Right cardiac atrium (tissue), 5 donors: ENCODE measurements at places on chromosomes 2 and 18. TPM values are rescaled to one million over a fixed set of nuclear protein-coding genes. Genes with fewer than 3 reads are reported as not detected.
A peak's percentile ranks its signal among the peaks of the same experiment; 100 is the strongest.

GRCh38 chr2:109018452-109018851 lies 29.4 kb upstream of the EDAR start:
- DNase-seq = no peak

GRCh38 chr2:127634626-127635379 lies 11.2 kb upstream of the GPR17 start:
- peak; percentile 15 for DNase-seq

DNA sequence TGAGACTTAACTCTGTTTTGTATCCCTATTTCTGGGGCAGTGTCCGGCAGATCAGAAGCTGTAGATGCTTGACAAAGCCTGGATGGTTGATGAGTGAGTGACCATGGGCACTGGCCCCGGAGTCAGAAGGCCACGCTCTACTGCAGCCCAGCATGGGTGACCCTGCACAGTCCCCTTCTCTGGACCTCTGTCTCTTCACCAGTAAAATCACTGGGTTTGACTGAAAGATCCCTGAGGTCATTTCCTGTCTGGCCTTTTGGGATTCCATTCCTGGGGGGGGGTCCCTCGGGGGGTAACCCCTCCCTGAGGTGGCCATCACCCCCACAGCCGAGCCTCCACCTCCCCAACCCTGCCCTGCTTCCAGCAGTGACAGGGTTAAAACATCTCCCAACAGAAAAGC lies 31.7 kb downstream of the MRPL35 start:
- no peak for DNase-seq

DNA sequence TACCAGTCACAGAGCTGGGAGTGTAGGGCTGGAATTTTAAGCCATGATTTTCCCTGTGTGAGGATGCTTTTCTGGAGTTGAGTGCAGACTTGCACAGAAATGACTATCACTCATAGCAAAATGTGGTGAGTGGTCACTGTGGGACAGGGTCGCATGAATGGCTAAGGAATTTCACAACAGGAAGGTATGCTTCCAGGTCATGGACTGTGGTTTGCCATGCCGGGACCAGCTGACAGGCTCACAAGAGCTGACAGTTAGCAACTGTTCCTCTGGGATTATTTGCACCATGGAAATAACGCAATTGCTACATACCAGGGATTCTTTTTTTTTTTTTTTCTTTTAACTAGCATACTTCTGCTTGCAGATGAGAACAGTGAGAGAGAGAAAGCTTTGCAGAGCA lies 3.8 kb upstream of the UXS1 start:
- no peak for DNase-seq

DNA sequence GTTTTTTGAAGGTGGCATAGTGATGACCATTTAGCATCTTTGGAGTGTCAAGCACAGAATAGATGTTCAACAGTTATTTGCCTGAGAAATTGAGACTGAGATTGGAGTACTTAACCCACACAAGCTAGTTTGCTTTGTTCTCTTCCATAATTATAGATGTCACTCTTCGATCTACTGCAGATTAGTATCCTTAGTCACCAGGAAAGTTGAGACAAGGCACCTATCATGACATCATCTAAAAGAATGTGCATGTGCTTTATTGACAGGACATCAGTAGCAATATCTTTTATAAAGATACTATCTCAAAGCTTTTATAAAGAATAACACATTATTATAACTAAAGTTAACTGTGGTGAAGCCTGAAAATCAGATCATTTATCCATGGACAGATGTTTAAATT lies 6.4 kb downstream of the VRK2 start:
- no peak for DNase-seq

DNA sequence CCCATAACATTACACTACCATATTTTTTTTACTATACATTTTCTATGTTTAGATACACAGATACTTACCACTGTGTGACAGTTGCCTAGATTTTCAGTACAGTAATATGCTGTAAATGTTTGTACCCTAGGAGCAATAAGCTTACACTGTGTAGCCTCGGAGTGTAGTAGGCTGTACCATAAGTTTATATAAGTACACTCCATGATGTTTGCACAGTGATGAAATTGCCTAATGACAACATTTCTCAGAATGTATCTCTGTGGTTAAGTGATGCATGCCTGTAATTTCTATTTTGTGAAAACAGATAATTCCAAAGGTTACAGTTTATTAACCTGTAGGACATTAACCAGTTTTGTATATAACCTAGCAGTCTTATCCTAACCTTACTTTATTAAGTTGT lies 128.1 kb upstream of the RBMS1 start:
- no peak for DNase-seq

DNA sequence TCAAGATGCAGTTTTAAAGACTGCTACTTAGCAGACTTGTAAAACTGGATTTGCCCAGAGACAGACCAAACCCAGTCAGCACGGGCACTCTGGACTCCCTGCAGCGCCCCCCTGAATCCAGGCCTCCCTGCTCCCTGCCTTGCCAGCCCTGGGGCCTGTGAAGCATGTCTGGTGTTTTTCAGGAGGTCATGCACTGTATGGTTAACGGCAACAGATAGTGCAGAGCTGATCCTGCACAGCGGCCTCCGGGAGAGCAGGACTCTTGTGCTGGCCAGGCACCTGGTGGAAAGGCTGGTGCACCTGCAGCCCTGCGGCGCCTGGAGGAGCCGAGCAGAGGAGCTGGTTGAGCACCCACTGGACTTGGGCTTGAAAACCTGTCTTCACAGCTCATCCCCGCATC lies 30.4 kb downstream of the HDAC4 start:
- no peak for DNase-seq

DNA sequence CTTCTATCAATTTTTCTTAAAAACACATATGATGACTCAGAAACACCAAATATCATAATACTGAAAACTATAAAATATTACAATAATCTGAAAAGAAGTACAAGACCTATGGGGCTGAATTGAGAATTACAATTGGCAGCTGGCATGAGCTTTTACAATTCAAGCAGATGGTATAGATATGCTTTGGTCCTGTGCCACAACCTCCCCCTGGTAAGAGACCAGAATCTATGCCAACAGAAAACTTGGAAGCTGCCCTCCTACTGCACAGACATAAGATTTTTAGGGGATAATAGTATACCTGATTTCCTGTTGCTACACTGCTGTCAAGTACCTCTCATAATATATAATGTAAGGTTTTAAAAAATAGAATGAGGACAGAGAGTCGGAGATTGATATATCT lies 46.8 kb upstream of the CDH7 start:
- DNase-seq = no peak

- no peak for DNase-seq
Measured at GRCh38 chr2:177557794-177558193, 165.2 kb downstream of the AGPS start.

DNA sequence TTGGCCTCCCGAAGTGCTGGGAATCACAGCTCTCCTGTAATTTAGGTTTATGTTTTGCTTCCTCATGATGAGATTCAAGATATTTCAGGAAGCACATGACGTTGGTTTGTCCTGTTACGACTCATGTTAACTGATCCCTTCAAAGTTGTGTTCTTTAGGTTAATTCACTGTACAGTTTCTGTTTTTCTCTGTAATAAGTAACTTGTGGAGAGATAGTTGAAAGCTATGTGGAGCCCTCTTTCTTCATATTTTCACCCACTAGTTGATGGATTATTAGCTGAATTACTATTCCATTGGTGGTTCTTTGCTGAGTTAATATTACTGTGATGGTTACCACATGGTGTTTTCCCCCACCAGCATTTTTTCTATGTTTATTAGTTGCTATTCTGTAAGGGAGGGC lies 18.3 kb upstream of the CHCHD5 start:
- DNase-seq = no peak

GRCh38 chr2:114108824-114109416 lies 219.0 kb downstream of the ACTR3 start:
- no peak for DNase-seq

GRCh38 chr2:38930600-38930999 lies 40.9 kb downstream of the ARHGEF33 start:
- DNase-seq = no peak

DNA sequence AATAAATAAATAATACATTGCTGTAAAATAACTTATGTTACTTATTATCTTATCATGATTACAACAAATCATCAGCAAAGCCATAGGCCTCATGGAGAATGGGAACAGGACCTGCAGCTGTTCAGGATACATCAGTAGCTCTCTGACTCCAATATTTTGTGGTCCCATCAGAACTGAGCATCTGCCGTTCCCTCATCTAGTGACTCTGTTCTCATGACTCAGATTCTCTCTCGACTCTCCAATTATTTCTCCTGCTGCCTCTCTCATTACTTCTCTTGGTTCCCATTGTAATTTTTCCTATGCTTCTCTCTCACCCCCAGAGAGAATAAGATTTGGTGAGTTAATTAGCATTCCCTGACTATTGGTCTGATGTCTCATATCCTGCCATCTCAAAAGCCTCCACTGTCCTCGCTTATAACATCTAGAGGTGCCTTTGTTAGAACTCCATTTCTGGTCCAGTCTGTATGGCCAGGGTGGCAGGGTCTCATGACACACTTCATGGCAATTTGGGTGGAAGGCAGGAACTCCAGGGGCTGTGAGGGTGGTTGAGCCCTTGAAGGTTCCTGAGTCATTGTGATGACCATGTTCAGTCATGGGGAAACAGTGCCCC lies 78.0 kb upstream of the TANC1 start:
- DNase-seq = no peak

GRCh38 chr18:2471523-2471922 lies 99.8 kb downstream of the METTL4 start:
- no peak for DNase-seq

DNA sequence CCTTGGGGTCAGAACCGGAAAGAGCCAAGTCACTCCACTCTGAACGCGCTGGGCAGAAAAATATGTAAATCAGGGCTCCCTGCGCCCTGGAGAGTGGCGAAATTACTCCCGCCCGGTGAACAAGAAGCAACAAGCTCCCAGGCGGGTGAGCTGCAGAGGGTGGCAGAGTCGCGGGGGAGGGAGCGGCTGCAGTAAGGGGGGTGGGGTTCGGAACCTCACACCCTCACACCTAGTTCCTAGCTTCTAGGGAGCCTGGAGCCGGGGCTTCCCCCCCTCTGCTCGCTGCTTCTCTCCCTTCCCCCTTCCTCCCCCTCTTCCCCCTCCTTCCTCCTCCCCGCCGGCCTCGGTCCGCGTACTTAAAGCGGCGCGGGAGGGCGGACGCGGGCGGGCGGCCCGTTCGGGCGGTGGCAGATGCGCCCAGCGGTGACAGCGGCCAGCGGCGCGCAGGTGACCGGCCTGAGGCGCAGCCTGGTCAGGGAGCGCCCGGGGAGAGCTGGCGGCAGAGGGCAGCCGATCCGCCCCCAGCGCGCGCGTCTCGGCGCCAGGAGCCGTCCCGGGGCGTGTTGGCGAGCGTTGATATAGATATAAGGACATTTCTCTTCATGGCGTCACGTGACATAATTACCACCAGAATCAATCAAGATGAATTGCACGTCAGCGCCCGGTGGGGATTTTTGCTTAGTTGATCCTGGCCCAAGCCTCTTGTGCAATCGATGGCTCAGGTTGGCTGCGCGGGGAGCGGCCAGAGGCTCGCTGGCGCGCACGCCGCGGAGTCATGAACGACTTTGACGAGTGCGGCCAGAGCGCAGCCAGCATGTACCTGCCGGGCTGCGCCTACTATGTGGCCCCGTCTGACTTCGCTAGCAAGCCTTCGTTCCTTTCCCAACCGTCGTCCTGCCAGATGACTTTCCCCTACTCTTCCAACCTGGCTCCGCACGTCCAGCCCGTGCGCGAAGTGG lies at the start of gene HOXD11:
TSS of gene HOXD11 (plus strand) at position 700 of the 959 bp plus-strand sequence. CDS start at position 776, 76 bp downstream.
- DNase-seq = no peak

- DNase-seq = no peak
Measured at GRCh38 chr2:64350996-64351395, 103.0 kb upstream of the LGALSL start.

GRCh38 chr2:159803235-159803962 lies 5.4 kb upstream of the CD302 start:
- DNase-seq = no peak

DNA sequence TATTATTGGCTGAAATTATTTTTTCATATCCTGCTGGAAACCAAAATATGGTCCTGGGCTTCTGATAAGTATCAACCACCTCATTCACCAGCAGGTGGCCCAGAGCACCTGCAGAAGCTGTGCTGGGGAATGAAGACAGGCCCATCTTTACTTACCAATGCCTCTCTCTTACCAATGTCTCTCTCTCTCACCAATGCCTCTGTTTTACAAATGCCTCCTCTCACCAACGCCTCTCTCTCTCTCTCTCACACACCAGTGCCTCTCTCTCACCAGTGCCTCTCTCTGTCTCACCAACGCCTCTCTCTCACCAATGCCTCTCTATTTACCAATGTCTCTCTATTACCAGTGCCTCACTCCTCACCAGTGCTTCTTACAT lies 2.3 kb upstream of the MAL start:
- peak; percentile 12 for DNase-seq

- DNase-seq = no peak
Measured at GRCh38 chr18:6871566-6871965, 142.1 kb downstream of the ARHGAP28 start.

- no peak for DNase-seq
Measured at GRCh38 chr18:44388329-44388728, 292.4 kb upstream of the SETBP1 start.

DNA sequence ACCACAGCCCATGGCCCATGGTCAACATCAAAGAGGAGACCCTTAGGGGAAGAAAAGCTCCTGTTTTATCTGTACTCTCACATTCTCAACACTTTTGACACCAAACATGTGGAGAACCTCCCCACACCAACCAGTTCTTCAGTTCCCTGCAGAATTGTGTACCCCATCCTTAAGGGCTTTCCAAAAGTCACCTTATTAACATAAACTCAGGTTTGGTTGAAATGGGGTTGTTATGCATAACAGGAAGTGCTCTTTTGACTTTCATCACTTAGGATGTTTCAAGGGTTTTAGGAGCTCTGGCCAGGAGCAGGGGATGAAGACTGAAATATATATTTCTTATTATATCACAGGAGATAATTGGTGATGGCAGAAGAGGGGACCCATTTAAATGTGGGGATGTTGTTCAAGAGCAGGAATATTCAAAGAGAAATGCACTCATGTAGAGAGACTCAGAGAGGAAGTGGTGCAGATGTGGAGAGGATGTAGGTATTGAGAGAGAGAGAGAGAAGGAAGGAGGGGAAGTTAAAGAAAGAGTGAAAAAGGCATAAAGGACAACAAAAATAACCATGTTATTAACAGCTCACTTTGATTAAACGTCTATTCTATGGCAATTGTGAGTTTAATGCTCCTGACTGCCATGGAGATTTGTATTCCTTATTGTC lies 35.2 kb downstream of the SP140L start:
- DNase-seq = no peak

- no peak for DNase-seq
Measured at GRCh38 chr2:54526226-54526879, 70.2 kb downstream of the SPTBN1 start.

- DNase-seq = no peak
Measured at GRCh38 chr18:75753753-75754152, 326.2 kb upstream of the SMIM21 start.

GRCh38 chr2:239278941-239279365 lies 121.9 kb downstream of the HDAC4 start:
- DNase-seq = no peak

GRCh38 chr18:51211552-51211951 lies 14.1 kb upstream of the MEX3C start:
- peak; percentile 49 for DNase-seq

SCYGR3 gene
- total RNA-seq = not detected

MEP1B gene
- total RNA-seq = not detected

ABHD1 gene
- total RNA-seq = 1.6 TPM

SIX2 gene
- 0.42 TPM for total RNA-seq

IKZF2 gene
- total RNA-seq = 8.1 TPM

CPLX4 gene
- total RNA-seq = not detected

COL5A2 gene
- total RNA-seq = 26.6 TPM

ZNF532 gene
- total RNA-seq = 72.4 TPM

RUFY4 gene
- not detected for total RNA-seq
